Inflammatory macrophage (primary cell): ENCODE measurements at places on chromosomes 6 and 20.

DNA sequence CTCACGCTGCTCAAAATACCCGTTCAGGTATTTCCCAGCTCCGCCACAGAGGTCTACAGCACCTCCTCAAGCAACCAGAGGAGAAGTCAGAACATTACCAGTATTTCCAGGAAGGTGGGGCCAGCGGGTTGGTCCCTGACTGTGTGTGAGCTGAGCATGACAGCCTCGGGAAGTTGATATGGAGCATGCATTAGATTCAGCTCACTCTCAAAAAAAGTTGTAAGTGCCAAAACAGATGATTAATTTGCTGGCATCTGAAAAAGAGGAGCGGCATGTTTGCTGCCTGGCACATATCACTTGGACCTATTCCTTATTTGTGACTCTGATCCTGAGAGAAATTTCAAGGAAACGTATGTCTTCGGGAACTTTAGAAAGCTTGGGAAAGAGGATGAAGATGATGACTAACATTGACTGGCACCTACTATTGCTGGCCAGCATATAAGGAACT, 32.3 kb downstream of the ELOVL2 start:
- DNase-seq = no peak

DNA sequence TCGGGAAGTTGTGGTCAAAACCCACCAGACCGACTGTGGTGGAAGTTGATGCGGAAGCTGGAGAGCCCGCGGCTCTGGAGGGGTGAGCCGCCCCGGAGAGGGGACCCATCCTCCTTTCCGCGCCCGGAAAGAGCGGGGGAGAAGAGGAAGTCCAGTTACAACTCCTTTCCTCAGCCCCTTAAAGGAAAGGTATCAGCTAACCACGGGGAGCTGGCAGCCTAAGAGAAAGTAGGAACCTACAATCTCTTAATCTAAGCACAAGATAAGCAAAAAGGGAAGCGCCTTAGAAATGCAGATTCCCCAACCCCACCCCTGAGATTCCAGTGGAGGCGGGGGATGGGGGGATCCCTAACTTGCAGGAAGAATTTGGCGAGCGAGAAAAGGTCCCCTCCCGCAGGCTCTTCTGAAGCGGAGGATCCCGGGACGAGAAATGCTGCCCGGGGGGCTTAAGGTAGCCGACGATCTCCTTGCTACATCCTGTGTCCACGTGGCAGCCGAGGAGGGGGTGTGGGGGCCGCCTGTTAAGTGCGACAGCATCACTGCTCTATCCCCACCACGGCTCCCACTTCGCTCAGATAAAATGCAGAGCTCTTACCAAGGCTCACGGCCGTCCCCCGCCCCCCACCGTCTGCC, 87.5 kb downstream of the ZFP64 start:
- peak; percentile 27 for DNase-seq

GRCh38 chr6:37129566-37129965, 40.4 kb upstream of the PIM1 start:
- no peak for DNase-seq

DNA sequence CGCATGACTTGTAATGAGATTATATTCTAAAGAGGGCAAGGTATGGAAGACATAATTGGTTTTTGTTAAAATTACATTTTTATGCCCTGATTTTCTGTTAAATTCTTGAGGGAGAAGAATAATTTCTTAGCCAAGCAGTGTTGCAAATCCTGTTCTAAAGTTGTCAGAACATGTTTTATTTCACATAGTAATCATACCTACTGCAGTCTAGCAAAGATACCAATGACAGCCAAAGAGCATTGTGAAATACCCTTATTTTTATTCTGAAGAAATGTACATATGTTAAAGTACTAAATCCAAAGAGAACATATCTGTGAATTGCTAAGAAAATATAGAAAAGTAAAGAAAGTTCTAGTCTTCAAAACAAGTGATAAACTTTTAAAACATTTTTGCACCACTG, 39.6 kb upstream of the SMIM8 start:
- DNase-seq = no peak

DNA sequence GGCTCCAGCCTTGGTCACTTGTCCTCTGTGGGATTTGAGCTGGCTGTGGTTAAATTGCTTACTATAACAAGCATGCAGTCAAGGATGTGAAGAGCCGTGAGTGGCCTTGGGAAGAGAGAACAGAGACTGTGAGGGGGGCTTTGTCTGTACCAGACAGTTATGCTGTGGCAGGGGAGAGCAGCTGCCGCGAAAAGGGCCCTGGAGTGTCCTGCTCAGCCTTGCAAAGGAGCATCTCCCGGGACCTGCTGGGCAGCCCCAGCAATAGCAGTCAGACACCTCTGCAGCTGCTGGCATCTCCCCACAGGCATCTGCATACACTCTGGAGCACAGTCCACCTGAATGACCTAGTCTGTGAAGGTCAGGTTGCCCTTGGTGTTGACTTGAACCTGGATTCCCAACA, 6.3 kb downstream of the EBF4 start:
- no peak for DNase-seq

DNA sequence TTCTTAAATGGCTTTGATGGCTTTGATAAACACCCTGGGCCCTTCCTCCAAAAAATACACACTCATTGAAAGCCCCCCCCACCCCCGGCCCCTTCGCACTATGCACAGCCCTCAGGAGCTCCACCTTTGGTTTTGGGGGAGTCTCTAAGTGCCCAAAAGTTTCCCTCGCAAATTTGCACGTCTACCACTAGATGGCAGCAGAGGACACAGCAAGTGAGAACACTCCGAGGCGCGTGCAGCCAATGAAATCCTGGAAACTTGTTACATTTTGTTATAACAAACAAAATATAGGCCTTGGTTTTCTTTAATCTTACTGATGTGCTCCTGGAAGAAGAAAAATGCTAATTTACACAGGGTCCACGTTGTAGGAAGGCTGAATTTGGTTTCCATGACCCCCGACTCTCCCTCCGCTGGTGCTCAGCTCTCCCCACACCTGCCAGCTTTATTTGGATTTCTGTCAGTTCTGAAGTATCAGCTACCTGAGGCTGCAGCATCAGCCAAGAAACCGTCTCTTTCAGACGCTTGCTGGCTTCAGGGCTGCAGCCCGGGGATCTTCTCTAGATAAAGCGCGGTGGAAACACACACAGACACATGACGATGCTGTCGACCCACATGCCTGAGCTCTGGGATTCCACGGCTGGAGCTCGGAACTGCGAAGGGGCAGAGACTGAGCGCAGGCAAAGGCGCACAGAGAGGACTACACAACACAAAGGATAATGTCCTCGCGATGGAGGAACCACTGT, 148.3 kb upstream of the RPS6KA2 start:
- DNase-seq = peak; percentile 75

DNA sequence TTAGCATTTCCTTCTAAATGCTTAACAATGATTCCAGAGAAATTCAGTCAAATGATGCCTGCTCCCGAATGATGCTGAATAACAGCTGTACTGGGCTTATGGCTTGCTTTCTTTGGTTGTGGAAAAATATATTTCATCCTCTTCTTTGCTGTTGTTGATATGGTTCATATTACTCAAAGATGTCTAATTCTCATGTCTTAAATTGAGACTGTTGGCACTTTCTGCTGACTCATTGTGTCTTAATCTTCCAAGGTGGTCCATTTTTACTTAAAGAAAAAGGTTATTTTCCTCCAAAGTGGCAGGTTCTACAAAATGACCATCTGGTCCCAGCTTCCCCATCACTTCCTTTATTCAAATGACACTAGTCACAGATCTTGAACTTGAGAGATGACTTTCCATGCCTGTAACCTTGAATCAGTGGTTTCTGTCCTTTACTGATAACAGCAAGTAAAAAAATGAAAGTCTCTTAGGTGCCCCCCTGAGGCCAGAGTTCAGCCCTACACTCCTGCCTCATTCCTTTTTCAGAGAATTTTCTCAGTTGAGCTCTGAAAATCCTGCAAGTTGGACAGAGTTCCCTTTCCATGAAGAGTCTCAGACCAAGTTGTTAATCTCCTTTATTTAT, 6.9 kb downstream of the SNAP25 start:
- peak; percentile 4 for DNase-seq

DNA sequence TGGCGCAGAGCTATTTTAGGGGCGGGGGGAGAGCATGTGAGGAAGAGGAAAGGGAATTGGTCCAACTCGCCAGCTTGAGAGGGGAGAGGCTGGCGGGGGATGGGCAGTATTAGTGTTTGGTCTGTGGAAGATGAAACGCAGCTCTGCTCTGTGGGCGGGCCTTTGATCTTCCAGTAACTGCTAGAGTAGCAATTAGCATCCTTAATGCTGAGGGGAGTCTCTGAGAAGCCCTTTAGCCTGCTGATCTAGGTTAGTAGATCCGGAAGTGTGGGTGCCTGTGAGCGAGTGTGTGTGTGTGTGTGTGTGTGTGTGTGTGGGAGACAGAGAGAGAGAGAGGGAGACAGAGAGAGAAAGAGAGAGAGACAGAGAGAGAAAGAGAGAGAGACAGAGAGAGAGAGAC, 117.2 kb upstream of the BACH2 start:
- no peak for DNase-seq

- DNase-seq = no peak
Measured at GRCh38 chr20:61595216-61595615, 343.2 kb downstream of the CDH4 start.

GRCh38 chr20:46087161-46087560, 2.6 kb downstream of the NCOA5 start:
- no peak for DNase-seq

DNA sequence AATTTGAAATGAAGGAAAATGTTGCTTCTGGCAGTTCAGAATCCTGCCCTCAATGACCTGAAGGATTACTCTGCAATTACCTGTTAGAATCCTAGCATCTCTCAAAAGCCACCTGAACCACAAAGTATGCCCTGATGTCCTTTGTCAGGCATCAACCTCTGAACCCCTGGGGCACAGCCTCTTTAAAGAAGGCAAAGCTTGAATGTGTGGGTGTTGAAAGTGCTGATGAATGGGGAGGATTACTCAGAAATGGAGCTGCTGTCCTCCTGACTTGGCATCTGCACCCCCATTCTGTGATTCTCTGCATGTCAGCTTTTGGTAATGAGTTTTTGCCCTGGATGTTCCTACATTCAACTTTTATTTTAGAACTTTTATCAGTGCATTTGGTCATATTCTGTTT, 179.2 kb downstream of the PKHD1 start:
- no peak for DNase-seq

DNA sequence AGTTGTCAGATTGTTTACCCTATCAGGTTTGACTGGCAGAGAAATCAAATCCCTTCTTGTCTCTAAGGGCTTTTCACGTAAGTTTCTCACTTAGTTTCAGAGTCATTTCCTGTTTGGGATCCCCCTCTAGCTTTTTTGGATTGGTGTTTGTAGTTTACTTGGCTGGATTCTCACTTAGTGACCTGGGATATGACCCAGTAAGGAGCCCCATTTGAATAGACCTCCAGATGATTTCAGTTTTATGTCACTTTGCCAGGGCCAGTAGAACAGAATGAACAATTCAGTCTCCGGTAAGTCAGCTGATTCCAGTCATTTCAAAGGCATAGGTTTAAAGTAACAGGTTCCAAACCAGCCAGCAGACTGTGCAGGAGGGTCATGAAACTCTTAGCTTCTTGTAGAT, 8.2 kb downstream of the FAM135A start:
- DNase-seq = no peak

- no peak for DNase-seq
Measured at GRCh38 chr6:104212977-104213668, 646.6 kb downstream of the HACE1 start.
